ENCODE measurements at places on chromosomes 4 and X.

DNA sequence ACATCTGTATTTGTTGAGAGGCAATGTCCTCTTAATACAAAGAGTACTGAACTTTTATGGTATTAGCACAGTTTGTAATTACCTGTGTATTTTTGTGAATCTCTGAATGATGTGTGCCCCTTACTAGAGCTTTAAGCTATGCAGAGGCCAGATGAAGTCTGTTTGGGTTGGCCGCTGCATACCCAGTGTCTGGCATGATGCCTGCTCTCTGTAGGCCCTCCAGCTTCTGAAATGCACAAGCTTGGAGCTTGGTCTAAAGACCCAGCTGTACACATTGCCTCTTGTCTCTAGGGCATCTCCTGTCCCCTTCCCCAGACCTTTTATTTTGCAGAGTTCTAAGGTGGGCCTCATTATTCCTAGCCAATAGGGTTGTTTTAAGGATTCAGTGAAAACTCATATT lies 68.6 kb downstream of the CDS1 start:
- DNase-seq, result no peak

DNA sequence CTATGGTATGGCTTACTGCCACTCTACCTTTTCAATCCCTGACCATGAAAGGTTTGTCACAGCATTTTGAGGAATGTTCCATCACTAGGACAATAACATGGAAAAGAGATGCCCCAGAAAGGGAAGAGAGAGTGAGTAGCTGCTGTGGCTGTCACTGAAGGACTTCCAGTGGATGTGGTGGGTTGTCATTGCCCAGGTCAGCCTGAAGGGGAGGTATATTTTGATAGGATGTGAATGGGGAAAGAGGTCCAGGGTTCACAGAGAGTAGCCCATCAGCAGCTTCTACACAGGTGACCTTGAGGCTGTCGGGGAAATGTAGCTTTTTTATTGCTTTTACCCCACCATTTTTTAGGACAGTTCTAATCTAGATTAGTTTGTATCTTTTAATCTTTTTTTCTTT lies 30.8 kb downstream of the MTM1 start:
- DNase-seq, result no peak

DNA sequence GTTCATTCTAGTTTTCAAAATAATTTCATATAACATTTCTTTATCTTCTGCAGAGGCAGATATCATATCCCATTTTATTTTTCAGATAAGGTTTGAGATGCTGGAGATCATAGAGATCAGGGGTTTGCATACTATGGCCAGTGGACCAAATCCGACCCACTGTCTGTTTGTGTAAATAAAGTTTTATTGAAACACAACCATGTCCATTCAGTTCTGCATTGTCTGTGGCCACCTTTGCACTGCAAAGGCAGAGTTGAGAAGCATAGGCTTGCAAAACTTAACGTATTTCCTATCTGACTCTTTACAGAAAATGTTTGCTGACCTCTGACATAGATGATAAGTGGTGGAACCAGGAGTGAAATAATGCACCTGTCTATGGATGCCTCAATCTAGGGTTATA lies 63.9 kb upstream of the SOD3 start:
- DNase-seq, result no peak

GRCh38 chr4:16908377-16909021 lies 10.1 kb upstream of the LDB2 start:
- DNase-seq, result no peak

- DNase-seq, result no peak
Observed at GRCh38 chr4:109967798-109968520, 55.3 kb downstream of the EGF start.

DNA sequence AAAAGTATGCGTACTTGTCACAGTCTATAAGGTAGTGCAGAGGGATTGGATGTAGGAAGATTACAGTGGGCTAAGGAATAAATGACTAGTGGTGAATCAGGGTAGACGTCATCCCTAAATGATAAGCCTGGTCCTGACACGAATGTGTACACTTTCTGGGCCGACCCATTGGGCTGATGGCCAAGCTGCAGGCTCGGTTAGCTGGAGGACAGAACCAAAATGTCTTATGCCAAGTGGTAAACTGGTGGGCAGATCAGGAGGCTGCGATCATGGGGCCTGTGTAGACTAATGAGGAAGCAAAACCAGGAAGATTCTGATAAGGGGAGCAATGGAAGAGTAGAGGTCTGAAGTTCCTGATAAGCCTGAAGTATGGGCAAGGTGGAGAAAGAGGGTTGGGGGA lies 272.8 kb upstream of the GATB start:
- DNase-seq, result no peak

DNA sequence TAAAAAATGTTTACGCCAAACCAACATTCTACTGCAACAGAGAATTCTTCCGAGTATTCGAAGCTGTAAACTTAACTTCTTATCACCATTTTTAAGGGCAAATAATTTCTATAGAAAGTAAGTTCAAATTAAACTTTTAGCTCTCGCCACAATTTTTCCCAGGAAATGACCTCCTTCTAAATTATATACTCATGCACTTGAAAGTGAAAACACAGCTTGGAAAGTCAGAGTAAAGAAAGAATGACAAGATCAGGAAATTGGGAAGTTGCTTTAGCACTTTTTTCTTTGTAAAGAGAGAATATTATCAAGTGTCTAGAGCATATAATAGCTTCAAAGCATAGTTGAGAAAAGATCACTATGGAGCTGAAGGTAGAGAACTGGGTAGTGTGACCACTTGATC lies 1.2 kb downstream of the CYBB start:
- no peak for DNase-seq

GRCh38 chr4:129623233-129623875 lies 527.4 kb downstream of the C4orf33 start:
- no peak for DNase-seq

GRCh38 chr4:141142423-141142822 lies 9.2 kb upstream of the RNF150 start:
- no peak for DNase-seq

GRCh38 chr4:65798498-65799127 lies 128.3 kb upstream of the EPHA5 start:
- DNase-seq, result no peak

DNA sequence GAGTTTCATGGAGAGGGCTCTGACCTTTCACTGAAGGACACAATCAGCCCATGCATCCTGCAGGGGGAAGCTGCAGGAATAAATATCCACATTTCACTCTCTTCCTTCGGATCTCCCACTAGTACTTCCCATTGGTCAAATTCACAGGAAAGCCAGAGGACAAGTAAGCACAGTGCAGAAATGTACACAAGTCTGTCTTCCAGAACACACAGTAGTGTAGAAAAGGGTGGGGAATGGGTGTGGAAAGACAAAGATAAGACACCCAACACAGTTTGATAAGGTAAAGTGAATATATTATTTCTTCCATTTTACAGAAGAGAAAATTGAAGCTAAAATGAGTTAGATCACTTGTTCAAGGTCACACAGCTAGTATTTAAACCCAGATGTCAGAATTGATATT lies 81.1 kb upstream of the PCDH19 start:
- DNase-seq, result no peak

- DNase-seq, result no peak
Observed at GRCh38 chr4:38449506-38450174, 214.4 kb upstream of the KLF3 start.

GRCh38 chrX:12611471-12611870 lies 179.7 kb upstream of the PRPS2 start:
- no peak for DNase-seq

Data from activated T-helper 1 cell treated with anti-CD3 and anti-CD28 coated beads, Interleukin-2, amount 50 U/mL, for 16 hours (primary cell).